Cerebellar nuclear complex (tissue), 1 donor: ENCODE measurements at places on chromosomes 16 and 17.

DNA sequence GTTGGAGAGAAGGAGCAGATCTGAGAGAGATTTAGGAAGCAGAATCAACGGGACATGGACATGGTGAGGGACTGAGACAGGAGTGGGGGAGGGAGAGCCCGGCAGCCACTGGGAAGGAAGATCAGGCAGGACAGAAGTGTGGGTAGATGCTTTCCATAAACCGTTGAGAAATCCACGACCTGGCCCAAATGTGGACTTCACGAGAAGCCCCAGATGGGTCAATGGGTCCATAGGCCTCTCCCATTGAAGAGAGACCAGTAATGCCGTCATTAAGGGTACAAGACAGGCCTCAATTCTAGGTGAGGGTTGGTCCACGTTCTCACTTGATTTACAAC lies 530 bp upstream of the CCL22 start:
- DNase-seq: no peak

GRCh38 chr16:3458852-3459361 lies 15.4 kb downstream of the NAA60 start:
- DNase-seq: no peak

- peak; percentile 30 for DNase-seq
These were observed 78.8 kb downstream of the WIPI1 start for GRCh38 chr17:68378268-68379176.

GRCh38 chr17:58094118-58094517 lies 10.9 kb downstream of the DYNLL2 start:
- no peak for DNase-seq

DNA sequence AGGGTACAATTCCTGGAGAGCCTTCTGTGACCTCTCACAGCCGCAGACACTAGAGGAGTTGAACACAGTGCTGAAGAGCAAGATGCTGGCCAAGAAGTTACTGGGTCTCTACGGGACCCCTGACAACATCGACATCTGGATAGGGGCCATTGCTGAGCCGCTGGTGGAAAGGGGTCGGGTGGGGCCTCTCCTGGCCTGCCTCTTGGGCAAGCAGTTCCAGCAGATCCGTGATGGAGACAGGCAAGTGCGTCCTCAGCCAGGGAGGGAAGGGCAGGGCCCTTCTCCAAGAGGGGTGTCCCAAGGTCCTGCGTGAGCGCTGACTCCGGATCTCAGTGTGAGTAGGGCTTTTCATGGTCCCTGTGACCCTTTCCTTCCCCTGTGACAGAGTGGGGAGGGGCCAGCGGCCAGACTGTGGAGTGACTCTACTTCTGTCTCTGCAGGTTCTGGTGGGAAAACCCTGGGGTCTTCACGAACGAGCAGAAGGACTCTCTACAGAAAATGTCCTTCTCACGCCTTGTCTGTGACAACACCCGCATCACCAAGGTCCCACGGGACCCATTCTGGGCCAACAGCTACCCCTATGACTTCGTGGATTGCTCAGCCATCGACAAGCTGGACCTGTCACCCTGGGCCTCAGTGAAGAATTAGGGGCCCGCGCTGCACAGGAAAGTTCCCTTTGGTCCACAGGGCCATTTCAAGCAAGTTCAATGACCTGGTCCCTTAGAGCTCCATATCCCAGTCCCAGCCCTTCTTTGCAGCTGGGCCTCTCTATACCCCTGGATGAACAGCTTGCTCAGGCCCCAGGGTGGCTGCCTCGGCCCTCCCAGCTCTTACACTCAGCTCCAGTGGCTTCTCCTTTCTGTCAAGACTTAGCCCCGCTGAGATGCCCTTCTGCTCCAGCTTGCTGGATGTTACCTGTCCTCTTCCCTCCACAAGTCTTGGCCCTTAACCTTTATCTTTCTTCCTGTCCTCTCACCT lies 13.1 kb downstream of the MPO start:
- DNase-seq: no peak

- no peak for DNase-seq
These were observed 21.7 kb downstream of the ANKRD40CL start for GRCh38 chr17:50745631-50746030.

- DNase-seq: no peak
These were observed 199.5 kb upstream of the CCL2 start for GRCh38 chr17:34055606-34056005.

DNA sequence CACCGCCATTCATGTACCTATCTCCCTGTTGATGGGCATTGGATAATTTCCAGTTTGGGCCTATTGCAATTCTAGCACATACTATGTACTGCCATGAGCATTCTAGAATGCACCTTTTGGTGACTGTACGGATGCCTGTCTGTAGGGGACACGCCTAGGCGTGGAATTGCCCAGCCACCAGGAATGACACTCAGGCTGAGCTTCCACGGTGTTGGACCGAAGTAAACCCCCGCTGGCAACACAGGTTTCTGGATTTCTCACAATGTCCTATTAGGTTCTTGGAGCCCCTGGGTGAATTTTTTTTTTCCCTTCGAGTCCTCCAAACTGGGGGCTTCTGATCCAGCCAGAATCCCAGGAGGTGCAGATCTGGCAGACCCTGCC lies 146.6 kb downstream of the IRF8 start:
- no peak for DNase-seq

DNA sequence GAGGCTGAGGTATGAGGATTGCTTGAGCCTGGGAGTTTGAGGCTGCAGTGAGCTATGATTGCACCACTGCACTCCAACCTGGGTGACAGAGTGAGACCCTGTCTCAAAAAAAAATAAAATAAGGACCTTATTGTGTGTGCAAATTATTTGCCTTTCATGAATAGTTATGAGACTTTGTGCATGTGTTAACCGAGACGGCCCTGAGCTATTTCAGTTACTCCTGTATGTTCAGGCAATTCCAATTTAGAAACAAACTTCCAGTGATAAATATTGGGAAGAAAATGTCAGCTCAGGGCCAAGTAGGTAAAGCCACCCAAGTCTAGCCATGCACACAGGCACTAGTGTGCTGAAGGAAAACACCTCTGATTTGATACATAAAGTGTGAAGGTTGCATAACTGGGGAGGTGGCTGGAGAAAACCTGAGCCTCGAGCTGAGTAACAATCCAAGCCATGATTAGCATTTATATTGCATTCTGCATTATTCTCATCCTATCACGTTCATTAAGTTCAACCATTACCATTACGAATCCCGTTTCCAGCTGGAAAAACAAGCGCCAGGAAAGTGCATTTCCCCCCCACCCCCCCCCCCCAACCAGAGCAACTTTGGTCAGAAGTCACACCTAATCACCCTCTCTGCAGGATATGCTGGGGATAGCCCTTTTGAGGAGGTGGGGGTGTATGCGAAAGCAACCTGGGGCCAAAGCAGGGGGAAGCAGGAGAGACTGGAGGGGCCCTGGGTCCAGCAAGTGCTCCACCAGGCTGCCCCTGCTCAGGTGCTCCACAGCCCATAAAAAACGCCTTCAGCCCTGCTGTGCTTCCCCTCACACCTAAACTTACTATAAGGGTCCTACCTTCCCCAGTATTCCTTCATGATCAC lies 18.6 kb upstream of the ENDOV start:
- DNase-seq: no peak

- DNase-seq: no peak
These were observed 1.5 kb downstream of the SPNS2 start for GRCh38 chr17:4500191-4500571.

- DNase-seq: no peak
These were observed 22.4 kb downstream of the SPNS2 start for GRCh38 chr17:4520894-4521600.

DNA sequence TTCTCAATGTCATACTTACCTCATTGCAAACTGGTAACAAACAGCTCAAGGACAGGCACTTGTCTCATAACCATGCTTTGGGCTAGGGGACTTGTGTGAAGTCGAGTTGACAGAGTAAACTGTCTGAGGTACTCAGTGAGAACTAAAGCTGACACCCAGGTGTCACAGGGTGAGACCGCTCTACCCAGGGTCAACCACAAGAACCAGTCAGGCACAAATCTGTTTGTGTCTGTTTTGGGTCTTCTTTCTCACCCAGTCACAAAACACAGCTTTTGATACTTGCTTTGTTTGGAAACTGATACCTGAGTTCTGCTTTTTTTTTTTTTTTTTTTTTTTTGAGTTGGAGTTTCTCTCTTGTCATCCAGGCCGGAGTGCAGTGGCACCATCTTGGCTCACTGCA lies 161.1 kb downstream of the STX8 start:
- no peak for DNase-seq

GRCh38 chr17:69900829-69901228 lies 174.2 kb upstream of the KCNJ16 start:
- DNase-seq: no peak

DNA sequence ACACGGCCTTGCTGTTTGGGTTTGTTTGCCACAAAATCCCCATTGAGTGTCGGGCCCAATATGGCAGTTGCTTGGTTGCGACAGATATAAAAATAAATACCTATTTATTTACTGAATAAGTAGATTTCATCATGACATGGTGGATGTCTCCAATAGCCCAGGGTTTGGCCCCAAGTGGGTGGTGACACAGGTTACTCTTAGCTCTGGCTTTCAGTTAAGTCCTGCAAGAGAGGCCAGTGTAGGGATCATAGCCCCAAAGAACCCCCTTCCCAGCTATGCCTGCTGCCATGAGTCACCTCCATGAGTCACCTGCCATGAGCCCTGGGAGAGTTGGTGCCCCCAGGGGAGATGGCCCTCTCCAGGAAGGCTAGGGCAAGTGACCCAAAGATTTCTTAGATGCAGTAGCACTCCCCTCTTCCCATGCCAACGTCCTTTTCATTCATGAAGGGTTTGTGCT lies 78.7 kb upstream of the LGALS9 start:
- DNase-seq: no peak

DNA sequence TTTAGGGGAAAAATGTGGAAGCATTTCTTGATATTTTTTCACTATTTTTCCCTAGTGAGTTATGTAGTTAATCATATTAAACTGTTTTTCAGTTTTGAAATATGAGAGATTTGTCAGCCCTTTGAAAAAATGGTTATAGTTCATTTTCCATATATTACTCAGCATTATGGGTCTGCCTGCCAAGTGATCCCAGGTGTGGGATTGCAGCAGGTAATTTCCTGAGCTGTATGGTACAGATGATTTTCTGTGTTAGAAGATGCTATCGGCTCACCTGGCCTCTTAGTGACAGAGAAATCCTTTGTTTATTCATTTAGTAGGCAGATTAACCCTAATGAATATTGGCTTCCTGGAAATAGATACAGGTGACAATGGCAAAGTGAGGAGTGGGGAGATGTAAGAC lies 275.1 kb upstream of the TBX2 start:
- DNase-seq: no peak

DNA sequence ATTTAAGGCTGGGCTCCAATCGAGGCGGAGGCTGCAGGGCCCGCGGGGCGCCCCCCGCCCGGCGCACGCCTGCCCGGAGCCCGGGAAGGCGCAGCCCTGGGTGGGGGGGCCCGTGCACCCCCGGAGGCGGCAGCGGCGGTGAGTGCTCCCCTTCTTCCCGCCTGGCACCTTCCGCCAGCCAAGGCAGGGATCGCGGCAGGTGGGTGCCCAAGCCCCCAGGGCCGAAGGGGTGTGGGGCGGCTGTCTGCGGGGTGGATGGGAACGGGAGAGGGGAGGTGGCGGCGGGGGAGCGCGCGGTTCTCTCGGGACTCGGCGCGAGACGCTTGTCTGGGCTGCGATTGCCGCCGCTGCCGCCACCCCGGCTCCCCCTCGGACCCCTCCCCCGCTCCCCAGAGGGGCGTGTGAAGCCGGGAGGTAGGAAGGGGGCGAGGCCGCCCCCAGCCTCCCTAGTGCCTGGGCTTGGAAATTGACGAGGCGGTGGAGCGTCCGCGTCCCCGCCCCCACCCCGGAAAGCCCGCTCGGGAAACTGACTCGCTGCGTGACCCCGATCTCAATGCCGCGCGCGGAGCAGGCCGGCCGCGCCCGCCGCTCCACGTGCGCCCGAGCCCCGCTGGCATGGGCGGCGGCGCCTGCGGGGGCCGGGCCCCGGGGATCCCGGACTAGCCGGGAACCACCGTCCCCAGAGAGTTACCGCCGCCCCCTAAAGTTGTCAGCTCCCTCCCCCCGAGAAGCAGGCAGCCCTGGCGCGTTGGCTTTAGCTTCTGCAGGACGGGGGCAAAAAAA lies 231.5 kb downstream of the MRTFB start:
- DNase-seq: no peak

DNA sequence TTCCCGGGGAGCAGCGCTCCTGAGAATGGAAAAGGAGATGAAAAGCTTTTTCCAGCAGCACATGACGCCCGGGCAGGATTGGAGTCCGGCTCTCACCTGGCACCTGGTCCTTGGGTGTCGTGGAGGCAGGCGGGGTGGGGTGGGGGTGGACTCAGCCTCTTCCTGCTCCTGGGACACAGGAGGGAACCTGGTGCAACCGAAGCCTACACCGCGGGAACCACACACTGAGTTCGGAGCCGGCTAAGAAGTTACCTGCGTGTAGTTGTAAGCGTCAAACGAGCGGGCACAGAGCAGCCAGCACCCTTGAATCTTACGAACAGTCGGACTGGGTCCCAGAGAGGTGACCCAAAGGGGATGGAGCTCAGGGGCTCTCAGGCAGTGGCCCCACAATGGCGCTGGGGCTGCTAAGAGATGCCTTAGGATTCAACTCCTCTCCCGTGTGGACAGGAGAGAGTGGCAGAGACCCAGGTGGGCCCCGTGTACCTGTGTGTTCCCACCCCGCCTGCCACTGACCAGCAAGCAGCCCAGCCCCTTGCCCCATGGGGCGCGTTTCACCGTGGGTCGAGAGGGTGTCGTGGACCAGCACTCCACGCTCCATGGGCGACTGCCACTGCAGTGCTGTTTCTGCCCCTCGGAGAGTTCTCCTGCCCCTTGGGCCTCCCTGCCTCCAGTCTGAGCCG lies 105.8 kb upstream of the METRNL start:
- no peak for DNase-seq

DNA sequence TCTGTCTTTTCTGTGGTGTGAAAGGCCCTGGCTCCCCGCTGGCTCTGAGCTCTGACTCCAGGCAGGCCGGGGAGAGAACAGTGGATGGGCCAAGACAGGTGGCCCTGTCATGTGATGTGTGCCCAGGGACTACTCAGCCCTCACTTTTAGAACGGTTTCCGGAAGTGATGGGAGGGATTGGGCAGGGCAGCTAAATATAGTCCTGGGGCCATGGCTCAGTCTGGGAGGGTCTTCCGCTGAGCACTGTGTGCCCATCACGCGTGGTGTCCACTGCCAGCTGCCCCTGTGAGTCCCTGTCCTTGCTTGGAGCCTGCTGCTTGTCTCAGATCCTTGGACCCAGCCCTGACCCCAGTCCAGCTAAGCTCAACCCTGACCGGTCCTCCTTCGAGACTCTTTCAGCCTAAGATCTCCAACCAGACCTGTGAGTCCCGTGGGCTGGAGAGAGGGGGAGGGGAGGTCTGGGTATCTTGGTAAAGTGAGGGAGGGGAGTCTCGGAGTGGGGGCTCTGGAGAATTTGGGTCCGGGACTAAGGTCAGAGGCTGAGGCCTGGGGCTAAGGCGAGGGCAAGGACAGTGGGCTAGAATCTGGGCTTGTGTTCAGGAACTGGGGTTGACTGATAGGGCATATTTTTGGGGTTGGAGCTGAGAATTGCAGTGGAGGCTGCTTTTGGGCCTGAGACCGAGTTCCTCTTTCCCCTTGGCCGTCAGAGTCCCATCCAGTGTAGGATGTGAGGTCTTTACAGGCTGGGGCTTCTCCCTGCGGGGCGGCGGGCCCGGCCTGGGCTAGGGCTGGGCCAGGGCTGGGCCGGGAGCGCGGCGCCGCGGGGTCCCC lies at the start of gene TRIM72:
Gene TRIM72, plus strand, starts transcription at position 243 of the 831 bp plus-strand sequence. CDS start 620 bp downstream, outside the sequence.
- DNase-seq: no peak

- DNase-seq: no peak
These were observed 13.9 kb downstream of the CENPV start for GRCh38 chr17:16339402-16339801.
